ENCODE measurements at places on chromosomes 6 and 20.

- DNase-seq = no peak
Observed at GRCh38 chr20:50270569-50270968, 79.9 kb downstream of the CEBPB start.

- no peak for DNase-seq
Observed at GRCh38 chr6:3533981-3534380, 77.1 kb upstream of the SLC22A23 start.

GRCh38 chr20:45290677-45291355, 15.8 kb upstream of the RBPJL start:
- peak; percentile 68 for DNase-seq

DNA sequence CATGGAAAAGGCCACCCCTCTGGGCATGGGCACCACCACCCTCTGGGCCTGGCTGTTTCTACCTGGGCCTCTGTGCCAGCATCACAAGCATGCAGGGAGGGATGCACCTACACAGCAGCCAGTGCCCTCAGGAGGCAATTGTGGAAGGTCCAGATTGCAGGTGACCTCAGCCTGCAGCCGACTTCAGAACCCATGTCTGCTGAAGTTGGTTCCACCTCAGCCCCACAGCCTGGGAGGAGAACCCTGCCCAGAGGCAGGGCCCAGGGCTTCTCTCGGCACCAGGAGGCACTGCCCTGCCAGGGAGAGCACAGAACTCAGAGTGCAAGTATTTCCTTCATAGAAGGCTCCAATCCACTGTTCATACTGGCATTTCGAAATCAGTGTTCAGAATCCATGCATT, 149.8 kb downstream of the TTLL2 start:
- no peak for DNase-seq

DNA sequence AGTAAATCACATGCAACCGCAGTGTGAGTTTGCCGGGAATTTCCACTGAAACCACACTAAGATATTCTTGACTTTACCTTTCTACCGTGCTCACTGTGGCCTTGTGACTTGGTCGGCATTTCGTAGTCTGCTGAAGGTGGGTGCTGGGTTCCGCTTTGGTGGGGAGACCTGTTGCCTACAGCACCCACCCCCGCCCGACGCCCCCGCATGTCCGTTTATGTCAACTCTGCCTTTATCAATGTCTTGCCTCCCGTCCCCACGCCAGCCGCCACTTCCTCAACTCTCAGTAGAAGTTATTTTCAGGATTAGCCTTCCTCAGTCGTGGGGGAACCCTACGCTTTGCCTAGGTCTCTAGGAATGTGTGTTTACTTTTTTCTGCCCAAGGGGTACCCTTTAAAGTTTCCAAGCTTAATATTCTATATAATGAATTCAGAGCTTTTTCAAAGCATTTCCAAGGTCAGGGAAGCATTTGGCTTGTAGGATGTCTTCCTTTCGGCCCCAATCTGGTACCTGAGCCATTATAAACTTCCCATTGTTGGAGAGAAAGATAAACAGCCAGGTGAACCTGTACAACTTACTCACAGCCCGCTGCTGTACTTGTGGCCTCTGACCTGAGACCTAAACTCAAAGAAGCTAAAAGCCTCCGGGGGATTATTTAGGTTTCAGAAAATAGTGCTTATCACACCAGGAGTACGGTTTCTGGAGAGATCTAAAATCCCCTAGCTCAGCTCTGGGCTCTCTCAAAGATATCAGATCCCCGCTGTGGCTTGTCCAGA, 54.2 kb downstream of the TBC1D7 start:
- DNase-seq = no peak

DNA sequence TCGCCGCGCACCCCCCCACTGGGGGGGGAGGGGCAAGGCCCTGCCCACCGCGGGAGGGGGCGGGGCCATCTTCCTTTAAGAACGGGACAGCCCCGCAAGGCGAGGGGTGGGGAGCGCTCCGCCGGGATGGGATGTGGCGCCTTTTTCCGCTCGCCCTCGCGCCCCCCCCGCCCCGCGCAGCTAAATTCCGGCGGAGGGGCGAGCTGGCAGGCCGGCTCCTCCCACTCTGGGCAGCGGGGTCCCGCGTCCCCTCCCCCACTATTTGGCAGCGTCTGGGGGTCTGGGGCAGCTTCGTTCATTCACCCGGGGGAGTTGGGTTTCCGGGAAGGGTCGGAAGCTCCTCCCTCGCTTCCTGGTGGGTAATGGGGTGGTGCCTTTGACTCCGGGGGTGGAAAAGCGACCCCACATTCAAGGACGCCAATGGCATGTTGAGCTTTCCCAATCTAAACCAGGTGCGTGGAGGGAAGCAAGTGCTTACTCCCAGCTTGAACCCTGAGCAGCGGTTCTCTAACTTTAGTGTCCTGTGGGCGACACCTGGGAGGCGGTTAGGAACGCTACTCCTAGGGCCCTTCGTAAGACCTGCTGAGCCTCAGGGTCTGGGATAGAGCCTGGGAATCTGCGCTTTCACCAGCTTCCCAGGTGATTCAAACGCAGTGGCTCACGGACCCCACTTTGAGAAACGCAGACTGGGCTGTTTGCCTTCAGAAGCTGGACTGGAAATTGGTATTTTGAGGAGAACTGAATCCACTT, 927 bp downstream of the ASXL1 start:
- peak; percentile 58 for DNase-seq

DNA sequence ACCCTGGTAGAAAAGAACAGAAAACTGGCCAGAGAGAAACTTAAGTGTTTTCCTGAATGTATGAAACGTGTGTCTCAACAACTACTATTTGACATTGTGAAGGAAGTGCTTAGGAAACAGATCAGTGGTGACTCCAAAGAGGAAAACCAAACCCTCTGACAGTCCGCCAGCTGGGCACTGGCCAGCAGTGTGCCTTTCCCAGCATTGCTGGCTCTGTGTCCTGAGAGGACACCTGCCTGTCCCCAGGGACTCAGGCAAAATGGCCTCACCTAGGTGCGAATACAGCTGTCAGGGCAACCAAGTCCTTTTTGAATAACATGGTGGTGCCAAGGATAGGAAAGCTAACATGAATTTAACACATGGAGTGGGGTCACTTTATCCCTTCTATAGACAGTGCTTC, 72.5 kb downstream of the NDUFAF5 start:
- peak; percentile 31 for DNase-seq

- no peak for DNase-seq
Observed at GRCh38 chr6:24429146-24429545, 26.4 kb downstream of the MRS2 start.

- DNase-seq = no peak
Observed at GRCh38 chr6:43045371-43045930, 8.2 kb downstream of the CUL7 start.
